Activated T-cell treated with anti-CD3 and anti-CD28 coated beads for 48 hours (primary cell): ENCODE measurements at places on chromosomes 4 and X.

GRCh38 chr4:15707363-15707715 is 4.5 kb downstream of the BST1 start:
- no peak for DNase-seq

- DNase-seq, result no peak
Observed at GRCh38 chr4:57498251-57498650, 388.1 kb upstream of the IGFBP7 start.

- DNase-seq, result no peak
Observed at GRCh38 chr4:17397611-17398010, 114.3 kb downstream of the QDPR start.

- no peak for DNase-seq
Observed at GRCh38 chrX:49976682-49977197, 54.3 kb downstream of the CLCN5 start.

GRCh38 chr4:174281182-174281737 is 2.2 kb downstream of the FBXO8 start:
- no peak for DNase-seq

DNA sequence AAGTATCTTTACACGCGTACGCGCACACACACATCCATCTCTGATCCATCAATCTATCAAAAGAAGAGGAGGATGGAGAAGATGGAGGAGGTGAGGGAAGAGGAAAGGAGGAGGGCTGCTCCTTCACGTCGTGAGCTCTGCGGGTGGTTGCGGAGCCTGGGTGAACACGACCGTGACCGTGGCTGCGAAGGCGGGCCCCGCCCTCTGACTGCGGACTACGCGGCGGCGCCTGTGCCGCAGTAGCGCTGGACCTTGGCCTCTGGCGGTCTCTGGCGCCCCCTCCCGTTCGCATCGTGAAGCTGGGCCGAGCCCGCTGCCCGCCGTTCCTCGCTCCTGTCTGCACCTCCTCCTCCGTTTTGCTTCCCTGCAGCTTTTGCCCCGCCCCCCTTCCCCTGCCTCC is 37.7 kb upstream of the ARAF start:
- peak; percentile 76 for DNase-seq

DNA sequence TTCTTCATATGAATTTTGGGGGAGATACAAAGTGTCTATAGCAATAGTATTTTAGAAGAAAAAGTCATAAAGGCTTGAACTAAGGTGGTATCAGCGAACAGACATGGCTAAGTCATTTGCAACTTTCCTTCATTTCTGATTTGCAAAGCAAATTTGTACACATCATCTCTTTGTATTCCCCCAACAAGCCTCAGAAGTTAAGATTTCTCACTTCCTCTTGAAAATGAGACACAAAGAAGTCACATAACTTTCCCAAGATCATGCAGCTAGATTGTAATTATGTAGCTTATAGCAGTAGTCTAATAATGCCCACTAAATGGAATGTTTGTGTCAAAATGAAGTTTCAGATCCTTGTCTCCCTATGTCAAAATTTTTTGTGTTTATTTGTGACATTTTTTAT is 709.8 kb upstream of the HS3ST1 start:
- DNase-seq, result no peak

DNA sequence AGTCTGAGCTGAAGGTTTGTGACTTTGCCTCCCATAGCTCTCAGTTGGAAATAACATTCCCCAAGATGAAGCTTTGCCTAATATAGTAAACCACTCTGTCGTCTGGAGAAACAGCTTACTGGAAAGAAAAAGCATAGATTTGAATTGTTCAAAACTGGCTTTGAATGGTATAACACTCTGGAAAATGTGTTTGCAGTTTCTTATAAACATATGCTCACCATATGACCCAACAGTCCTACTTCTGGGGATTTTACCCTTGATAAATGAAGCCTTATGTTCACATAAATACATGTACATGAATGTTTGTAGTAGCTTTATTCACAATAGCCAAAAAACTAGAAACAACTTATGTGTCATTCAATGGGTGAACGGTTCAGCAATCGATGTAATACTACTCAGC is 10.2 kb downstream of the VEGFD start:
- no peak for DNase-seq

DNA sequence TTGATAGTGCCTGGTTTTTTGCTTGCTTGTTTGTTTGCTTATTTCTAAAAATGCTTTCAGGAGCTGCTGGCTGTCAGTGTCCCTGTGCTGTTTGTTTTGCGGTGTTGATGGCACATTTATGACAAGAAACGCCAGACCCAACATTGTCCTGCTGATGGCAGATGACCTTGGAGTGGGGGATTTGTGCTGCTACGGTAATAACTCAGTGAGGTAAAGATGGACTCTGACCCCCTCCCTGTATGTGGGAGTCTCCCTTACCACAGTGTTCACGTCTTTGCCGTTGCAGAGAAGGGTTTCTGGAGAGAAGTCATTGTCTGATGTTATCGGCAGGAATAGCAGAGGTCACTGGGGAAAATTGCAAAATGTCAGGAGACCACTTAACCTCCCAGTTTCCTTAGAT is at the start of gene ARSH:
ARSH (plus strand) TSS at position 52 of the 400 bp plus-strand sequence; CDS start at position 119, 67 bp downstream.
- no peak for DNase-seq

DNA sequence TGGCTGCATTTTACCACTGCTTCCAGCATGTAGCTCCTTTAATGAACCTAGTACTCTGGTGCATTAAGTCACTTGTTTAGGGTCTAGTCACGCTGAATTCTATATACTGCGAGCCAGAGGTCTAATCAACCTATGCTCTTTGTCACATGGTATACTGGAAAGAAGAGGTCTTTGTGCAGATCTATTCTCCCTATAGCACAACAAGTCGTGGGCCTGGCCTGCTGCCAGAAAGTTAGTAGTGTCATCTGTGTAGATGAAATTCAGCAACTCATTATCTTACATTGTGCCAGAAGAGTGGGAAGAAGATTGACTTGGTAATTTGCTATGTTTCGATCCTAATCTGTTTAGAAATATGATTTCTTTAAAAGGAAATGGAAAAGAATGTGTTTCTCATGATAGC is 80.8 kb downstream of the AWAT2 start:
- no peak for DNase-seq

- no peak for DNase-seq
Observed at GRCh38 chrX:10450229-10450958, 170.0 kb downstream of the MID1 start.

- no peak for DNase-seq
Observed at GRCh38 chrX:109709129-109709631, 23.9 kb downstream of the ACSL4 start.

DNA sequence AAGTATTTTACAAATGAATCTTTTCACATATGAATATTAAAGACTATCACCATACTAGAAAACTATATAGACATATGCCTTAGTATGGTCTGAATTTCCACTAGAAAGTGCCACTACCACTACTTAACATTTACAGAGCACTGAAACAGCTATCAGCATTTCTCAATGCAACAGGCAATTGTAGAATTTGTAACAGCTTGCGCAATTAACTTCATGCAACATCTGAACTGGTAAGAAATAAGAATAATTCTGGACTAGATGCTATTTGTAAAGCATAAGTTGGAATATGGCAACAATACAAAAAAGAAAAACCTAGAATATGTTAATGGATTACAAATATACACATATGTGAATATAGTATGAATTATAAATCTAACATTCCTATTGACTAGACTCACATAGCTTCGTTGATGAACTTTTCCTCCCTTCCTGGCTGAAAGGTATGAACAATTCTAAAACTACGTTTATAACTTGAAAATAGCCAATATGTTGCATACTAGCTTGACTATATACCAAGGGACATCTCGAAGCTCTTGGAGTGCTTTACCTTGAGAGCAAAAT is 82.0 kb downstream of the ATP8A1 start:
- no peak for DNase-seq

DNA sequence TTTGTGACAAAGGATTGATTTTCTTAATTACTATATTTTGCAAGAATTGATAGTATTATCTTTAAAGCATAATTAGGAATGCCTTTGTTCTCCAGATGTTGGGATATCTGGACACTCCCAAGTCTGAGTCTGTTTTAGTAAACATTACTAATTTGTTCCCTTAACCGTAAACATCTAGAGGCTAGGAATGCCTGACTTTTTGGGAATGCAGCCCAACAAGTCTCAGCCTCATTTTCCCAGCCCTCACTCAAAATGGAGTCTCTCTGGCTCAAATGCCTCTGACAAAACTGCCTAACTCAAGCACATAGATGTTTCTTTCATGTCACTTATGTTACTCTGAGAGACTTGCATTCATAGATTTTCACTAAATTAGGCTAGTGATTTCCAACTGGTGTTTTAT is 297.0 kb upstream of the CLNK start:
- DNase-seq, result no peak

GRCh38 chrX:130606425-130606824 is 204.6 kb downstream of the RBMX2 start:
- no peak for DNase-seq

- no peak for DNase-seq
Observed at GRCh38 chr4:41219421-41219950, 5.1 kb upstream of the APBB2 start.

- DNase-seq, result no peak
Observed at GRCh38 chr4:46870411-46870810, 38.6 kb downstream of the COX7B2 start.

- DNase-seq, result no peak
Observed at GRCh38 chr4:4578981-4579380, 37.1 kb upstream of the STX18 start.

- DNase-seq, result no peak
Observed at GRCh38 chrX:19017271-19017670, 33.4 kb upstream of the PHKA2 start.

GRCh38 chrX:96590403-96590802 is 94.2 kb upstream of the DIAPH2 start:
- no peak for DNase-seq

DNA sequence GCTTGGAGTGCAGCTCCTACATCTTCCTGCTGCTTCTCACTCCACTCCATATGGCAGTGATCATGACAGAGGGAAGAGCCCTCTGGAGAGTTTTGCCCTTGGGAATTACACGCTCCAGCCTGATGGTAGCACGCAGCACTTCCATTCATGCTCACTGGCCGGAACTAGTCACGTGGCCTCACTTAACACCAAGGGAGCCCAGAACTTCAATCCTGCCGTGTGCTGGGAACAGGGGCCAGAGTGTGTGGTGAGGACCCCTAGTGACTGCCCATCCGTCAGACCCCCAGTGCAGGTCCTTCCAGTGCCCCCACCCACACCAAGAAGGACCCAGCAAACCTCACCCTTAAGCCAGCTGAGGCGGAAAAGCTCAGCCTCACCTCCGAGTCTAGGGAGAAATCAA is 230.7 kb downstream of the EVC2 start:
- DNase-seq, result no peak

GRCh38 chrX:15856222-15856587 is 1.6 kb upstream of the AP1S2 start:
- no peak for DNase-seq

DNA sequence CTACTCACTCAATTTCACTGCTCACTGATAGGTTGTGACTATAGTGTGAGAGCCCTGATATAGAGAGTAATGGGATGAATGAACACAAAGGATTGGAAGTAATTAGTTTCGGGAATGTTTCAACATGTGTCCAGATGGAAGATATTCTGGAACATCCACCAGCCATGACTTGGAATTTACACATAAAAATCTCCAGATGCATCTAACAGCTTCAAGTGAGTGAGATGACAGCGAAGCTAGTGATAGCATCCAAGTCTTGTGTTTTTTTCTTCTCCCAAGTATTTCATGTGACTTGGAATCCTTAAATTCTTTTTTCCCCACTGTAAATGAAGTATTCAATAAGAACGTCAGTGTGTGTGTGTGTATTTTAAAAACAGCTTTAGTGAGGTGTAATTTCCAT is 82.1 kb downstream of the CLDN34 start:
- no peak for DNase-seq

- no peak for DNase-seq
Observed at GRCh38 chrX:136687457-136687856, 39.5 kb downstream of the CD40LG start.

DNA sequence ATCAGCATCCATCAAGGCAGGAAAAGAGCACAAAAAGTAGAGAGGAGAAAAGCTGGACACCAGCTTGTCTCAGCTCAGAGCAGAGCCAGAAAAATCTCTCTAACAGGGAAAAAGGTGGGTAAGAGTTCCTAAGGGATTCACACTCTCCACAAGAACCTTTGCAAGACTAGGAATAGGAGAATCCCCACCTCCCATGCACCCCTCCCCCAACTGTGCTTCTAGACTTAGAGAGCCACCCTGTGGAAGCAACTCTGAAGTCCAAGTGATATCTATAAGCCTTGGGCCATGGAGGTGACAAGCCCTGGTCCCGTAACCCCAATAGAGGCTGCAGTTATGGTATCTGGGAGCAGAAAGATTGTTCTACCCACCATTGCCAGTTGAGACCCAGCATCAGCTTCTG is 267.6 kb upstream of the MTMR8 start:
- no peak for DNase-seq

GRCh38 chr4:11130195-11130970 is 298.3 kb downstream of the HS3ST1 start:
- DNase-seq, result no peak

- DNase-seq, result no peak
Observed at GRCh38 chrX:154484255-154485149, 1.9 kb downstream of the UBL4A start.

DNA sequence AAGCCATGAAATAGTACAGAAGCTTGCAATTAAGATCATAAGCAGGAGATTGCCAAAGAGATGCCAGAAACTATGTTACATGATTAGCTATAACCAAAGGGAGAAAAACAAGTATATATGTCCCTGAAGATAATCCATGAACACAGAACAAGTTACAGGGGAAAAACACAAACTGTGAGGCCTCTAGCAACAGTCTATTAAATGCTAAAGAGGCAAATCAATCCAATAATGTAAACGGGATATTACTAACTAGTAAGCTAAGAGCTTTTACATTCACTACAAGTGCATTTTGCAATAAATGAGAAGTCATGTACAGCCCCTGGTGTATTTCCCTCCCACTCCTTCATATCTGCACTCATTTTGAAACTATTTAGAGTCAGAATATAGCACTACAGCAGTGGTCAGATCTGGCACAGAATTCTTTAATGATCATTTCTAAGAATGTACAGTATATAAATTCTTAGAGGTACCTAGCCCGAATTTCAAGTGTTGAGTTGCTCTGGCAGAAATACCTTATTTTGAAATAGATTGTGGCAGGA is 449.8 kb upstream of the SMIM31 start:
- no peak for DNase-seq

- DNase-seq, result no peak
Observed at GRCh38 chr4:84905646-84906045, 60.8 kb downstream of the WDFY3 start.
